A673 (cell line): ENCODE measurements at places on chromosomes 6 and 20.

GRCh38 chr6:108737594-108738546 is 110.4 kb upstream of the ARMC2 start:
- peak; percentile 78 for DNase-seq

DNA sequence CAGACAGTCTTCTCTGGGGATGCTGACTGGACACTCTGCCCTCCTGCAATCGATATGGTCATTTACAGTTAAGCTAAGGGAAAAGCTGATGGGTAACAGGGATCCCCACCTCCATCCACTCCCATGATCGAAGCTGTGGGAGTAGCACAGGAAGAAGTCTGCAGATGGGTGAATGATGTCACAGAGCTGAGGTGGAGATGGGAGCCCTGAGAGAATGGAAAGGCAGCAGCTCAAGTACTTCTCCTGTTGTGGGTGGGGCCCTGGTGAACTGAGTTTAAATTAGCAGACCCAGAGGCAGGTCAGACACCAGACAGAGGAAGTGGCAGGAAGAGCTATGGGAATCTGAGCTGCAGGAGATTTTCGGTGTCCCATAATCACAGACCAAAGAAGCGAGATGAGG is 29.0 kb downstream of the HDGFL1 start:
- DNase-seq = no peak

DNA sequence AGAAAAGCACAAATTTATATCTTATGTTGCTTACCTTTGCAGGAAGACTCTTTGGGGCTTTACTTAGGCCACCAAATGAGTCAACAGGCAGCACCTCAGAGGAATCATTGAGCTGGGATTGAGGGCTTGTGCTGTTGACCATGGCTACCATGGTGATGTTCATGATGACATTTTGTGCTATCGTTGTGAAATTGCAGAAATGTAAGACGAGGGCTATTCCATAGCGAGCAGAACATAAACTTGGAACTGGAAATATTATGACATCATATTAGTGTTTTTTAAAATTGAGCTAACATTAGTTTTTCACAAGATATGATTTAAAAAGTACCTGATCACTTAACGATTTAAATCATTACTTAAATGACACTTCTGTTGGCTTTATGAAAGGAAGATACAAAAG is 11.8 kb downstream of the SLC17A3 start:
- no peak for DNase-seq

GRCh38 chr6:103784117-103784516 is 1075.6 kb downstream of the HACE1 start:
- DNase-seq = no peak

DNA sequence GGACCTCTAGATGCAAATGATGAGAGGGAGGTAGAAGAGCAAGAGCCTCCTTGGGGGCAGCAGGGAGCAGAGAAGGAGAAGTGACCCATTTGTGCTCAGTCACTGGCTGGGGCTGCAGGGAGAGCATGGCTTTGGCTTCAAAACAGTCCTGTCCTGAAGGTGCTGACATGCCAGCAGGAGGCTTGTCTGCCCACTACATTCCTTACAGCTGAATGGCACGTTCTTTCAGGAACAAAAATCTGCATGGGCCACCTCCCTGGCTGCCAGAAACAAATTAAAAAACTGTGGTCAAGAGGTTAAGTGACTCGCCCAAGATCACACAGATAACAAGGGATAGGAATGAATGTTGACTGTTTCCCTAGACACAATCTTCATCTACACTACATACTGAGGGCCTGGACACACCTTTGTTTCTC is 188.8 kb downstream of the HIVEP2 start:
- DNase-seq = no peak

DNA sequence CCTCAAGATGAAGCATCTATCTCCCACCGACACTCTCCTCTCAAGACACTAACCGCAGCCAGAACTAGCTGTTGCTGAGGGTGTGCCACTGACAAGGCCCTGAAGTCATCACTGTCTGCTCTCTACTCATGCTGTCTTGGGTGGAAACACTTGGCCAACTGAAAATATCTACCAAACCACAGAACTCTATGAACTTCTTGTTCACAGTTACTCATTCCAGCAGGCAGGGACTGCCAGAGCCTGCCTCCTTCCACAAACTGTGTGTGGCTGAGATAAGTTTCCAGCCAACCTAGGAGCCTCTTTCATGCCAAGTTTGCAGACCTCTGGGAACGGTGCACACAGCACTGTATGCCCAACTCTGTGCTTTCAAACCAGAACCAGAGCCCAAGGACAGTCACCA is 45.5 kb upstream of the NXT1 start:
- DNase-seq = no peak

- no peak for DNase-seq
Observed at GRCh38 chr6:378958-379409, 12.6 kb upstream of the IRF4 start.

GRCh38 chr6:112253498-112253840 is 898 bp downstream of the LAMA4 start:
- no peak for DNase-seq

GRCh38 chr6:25007269-25007699 is 71.5 kb upstream of the RIPOR2 start:
- DNase-seq = no peak

GRCh38 chr20:32456869-32457478 is 98.8 kb downstream of the ASXL1 start:
- peak; percentile 68 for DNase-seq

- peak; percentile 23 for DNase-seq
Observed at GRCh38 chr20:45111799-45112471, 3.0 kb downstream of the WFDC5 start.

- DNase-seq = peak; percentile 46
Observed at GRCh38 chr6:158718461-158719046, 68.7 kb downstream of the SYTL3 start.
